ENCODE measurements at places on chromosomes 12 and 14. TPM values are rescaled to one million over a fixed set of nuclear protein-coding genes. Genes with fewer than 3 reads are reported as not detected.

MYRFL gene
- total RNA-seq: 0.31 TPM

C1RL gene
- total RNA-seq: 11.4 TPM

TRIAP1 gene
- 73.0 TPM for total RNA-seq

TRHDE gene
- 0.14 TPM for total RNA-seq

FAM186B gene
- 0.16 TPM for total RNA-seq

KRT5 gene
- 0.49 TPM for total RNA-seq

SYNDIG1L gene
- not detected for total RNA-seq

TEX22 gene
- 0.29 TPM for total RNA-seq

KLHL33 gene
- total RNA-seq: not detected

PLEKHH1 gene
- total RNA-seq: 3.1 TPM

AICDA gene
- 0.13 TPM for total RNA-seq

FSCB gene
- not detected for total RNA-seq

NRL gene
- total RNA-seq: 1.1 TPM

ERH gene
- total RNA-seq: 327 TPM

CLEC1A gene
- not detected for total RNA-seq

CAPZA3 gene
- total RNA-seq: not detected

KCNMB4 gene
- total RNA-seq: 0.51 TPM

NAP1L1 gene
- 642 TPM for total RNA-seq

NPFF gene
- not detected for total RNA-seq

TCL1B gene
- not detected for total RNA-seq

CLEC2B gene
- total RNA-seq: 1.3 TPM

MUCL1 gene
- not detected for total RNA-seq

IFT43 gene
- 39.0 TPM for total RNA-seq

RARG gene
- 24.0 TPM for total RNA-seq

LUM gene
- total RNA-seq: not detected

CLSTN3 gene
- 13.6 TPM for total RNA-seq

TC2N gene
- 0.70 TPM for total RNA-seq

C14orf180 gene
- not detected for total RNA-seq

TBX3 gene
- total RNA-seq: 40.3 TPM

CD9 gene
- 289 TPM for total RNA-seq

CDH24 gene
- total RNA-seq: 4.3 TPM

PLEKHG7 gene
- total RNA-seq: not detected

OVCH1 gene
- total RNA-seq: not detected

TMEM179 gene
- total RNA-seq: not detected

RIN3 gene
- 24.4 TPM for total RNA-seq

NOVA1 gene
- 3.8 TPM for total RNA-seq

SLC7A8 gene
- total RNA-seq: 0.82 TPM

PPM1H gene
- 7.8 TPM for total RNA-seq

PMEL gene
- 1.4 TPM for total RNA-seq

RERG gene
- 0.20 TPM for total RNA-seq

CBLN3 gene
- total RNA-seq: 1.7 TPM

KIF26A gene
- 3.4 TPM for total RNA-seq

SIRT4 gene
- 0.64 TPM for total RNA-seq

RNASE2 gene
- total RNA-seq: not detected

PPP1CC gene
- 175 TPM for total RNA-seq

TAS2R19 gene
- total RNA-seq: not detected

AKAP6 gene
- total RNA-seq: 0.45 TPM

MTA1 gene
- total RNA-seq: 82.9 TPM

ZNF740 gene
- total RNA-seq: 17.1 TPM

CMKLR1 gene
- total RNA-seq: 0.05 TPM

NEMF gene
- 37.2 TPM for total RNA-seq

ALDH6A1 gene
- 2.3 TPM for total RNA-seq

DLGAP5 gene
- total RNA-seq: 31.4 TPM

SLC41A2 gene
- 21.6 TPM for total RNA-seq

TGM1 gene
- total RNA-seq: 1.0 TPM

Data from A549 treated with GW870086 at 1 μM for 4 hours (cell line).